Left cardiac atrium (tissue), 4 donors: ENCODE measurements at places on chromosomes 6 and 20. TPM values are rescaled to one million over a fixed set of nuclear protein-coding genes. Genes with fewer than 3 reads are reported as not detected.

HEY2 gene
- total RNA-seq, result 2.5 TPM

OPRL1 gene
- total RNA-seq, result 0.71 TPM

DNA sequence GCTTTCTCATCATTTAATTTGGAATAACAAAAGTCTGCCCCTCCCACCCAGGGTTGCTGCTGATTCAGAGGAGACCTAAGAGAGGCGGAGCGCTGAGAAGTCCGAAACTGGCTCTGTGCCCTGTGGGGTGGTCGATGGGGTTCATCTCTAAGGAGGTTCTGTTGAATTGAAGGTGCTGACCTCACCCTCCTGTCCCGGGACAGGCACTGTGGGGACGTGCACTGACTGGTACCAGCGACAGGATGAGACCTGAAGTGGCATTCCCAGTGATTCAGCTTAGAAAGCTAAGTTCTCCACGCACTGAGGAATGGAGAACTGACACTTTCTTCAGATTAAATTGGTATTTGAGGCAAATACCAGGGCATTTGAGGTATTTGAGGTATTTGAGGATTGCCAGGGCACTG lies 1.3 kb downstream of the GUCA1B start:
- no peak for DNase-seq

DNA sequence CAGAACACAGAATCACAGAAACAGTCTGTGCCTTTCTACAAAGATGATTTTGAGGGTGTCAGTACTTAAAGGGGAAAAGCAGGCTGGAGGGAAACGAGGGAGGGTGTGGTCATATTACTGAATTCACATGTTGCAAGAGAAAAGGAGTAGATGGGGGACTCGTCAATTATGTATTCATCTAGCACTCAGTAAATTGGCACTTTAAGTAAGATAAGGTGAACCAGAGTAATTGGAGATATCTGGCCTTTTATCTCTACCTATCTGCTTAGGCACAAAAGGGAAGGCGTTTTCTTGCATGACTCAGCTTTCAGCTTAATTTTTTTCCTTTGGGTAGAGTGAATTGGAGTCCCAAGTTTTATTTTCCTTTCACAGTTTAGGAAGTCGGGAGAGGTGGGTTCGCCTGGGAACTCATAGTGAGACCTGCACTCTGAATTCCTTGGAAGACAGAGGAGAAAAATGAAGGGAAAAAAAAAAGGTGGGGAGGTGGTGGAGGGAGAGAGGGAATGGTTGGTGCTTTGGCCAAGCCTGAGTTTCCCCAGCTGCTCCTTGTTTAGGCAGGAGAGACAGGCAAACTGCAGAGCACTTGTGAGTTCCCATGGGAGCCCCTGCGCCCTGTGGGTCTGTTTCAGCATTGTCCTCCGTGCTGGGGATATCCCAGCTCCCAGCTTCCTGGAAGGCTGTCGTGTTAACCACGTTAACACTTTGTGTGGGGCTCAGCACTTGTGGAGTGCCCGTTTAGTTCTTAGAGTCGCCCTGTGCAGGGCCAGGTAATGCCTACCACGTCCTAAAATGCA lies 19.7 kb upstream of the GTSF1L start:
- no peak for DNase-seq

DNA sequence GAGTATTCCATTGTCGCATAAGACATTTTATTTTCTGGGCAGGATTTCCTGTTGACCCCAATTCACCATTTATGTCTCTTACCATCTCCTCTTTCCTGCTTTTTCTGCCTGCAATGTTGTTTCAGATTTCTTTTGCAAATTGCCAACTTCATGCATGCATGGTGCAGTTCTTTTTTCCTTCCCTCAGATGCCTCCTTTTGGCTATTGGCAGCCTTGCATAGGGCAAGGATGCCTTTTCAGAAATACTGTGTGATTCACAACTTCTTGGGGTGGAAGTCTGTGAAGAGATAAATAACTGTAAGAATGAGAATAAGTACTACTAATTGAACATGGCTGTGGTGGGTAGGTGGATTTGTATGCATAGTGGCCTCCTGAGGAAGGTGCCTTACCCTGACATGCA lies 116.7 kb downstream of the SOX4 start:
- no peak for DNase-seq
